Fibroblast of lung (primary cell): ENCODE measurements at places on chromosomes 13 and 19.

DNA sequence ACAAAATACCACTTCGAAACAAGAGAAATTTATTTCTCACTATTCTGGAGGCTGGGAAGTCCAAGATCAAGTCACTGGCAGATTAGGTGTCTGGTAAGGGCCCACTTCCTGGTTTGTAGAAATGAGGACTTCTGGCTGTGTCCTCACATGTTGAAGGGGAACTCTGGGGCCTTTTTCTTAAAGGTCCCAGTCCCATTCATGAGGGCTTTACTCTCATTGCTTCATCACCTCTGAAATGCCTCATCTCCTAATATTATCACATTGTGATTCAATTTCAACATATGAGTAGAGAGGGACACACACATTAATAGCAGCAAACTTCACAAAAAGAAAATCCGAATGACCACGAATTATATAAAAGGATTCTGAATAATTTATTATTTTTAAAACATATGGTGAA, 21.6 kb upstream of the SIGLEC14 start:
- DNase-seq: no peak

DNA sequence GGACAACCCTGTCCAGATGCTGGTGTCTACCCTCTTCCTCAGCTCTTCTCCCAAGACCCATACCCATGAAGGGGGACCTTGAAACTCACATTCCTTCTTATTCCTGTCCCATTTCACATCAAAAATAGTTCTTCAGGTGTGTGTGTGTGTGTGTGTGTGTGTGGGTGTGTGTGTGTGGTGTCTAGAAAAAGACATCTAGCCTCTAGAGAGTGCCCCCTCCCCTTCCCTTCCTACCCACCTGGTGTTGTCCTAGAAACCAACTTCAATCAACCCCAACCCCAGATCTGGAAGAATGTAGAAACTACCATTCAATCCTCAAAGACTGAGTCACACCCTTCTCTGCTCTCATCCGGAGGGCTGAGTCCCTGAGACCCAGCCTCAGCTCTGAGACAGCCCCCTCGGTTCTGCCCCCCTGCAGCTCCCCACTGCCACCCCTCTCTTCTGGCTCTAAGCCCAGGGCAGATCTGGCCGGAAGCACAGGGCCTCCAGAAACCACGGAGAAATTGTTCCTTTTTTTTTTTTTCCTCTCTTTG, 3.5 kb downstream of the KCNN4 start:
- no peak for DNase-seq

DNA sequence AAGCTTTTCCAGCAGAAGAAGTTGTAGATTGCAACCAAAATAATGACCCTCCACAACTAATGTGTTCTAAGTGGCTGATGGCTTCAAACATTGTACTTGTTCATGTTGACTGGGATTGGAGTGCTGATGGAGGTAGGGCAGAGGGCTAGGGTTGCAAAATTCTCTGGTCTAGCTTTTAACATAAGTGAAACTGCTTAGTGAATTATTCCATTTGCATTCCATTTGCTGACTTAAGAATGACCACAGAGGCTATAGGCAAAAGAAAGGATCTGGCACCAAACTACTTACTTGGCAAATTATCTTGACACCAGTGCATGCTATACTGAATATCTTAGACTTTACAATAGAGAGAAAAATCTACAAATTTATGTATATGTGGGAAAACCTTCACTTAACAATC, 287.0 kb downstream of the FGF9 start:
- no peak for DNase-seq

GRCh38 chr19:1366899-1367870, 16.5 kb upstream of the NDUFS7 start:
- no peak for DNase-seq

DNA sequence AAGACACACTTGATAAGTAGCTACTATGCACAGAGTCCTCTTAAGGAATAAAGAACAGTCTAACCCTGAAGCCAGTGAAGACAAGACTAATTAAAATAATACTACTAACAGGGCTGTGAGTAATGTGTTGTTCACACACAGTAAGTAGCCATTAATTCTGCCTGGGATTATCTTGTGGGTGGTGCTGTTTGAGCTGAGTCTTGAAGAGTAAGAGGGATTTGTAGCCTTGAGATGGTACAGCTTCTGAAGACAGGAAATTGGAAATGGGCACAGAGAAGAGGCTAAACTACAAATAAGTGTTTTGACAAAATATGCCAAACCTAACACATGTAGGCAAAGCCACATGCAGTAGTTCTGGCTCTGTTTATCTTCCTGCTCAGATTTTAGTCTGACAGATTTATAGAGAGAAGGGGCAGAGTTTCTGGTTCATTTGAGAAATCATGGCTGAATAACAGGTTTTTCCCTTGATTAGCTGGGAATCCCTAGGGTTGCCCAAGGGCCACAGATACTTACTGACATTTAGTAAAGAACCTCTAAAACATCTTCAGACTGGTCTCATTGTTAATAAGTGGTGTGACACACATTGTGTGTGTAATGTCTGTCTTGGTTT, 38.0 kb downstream of the ITGBL1 start:
- DNase-seq: no peak

- no peak for DNase-seq
These were observed 836 bp downstream of the GIPC1 start for GRCh38 chr19:14494910-14495671.

DNA sequence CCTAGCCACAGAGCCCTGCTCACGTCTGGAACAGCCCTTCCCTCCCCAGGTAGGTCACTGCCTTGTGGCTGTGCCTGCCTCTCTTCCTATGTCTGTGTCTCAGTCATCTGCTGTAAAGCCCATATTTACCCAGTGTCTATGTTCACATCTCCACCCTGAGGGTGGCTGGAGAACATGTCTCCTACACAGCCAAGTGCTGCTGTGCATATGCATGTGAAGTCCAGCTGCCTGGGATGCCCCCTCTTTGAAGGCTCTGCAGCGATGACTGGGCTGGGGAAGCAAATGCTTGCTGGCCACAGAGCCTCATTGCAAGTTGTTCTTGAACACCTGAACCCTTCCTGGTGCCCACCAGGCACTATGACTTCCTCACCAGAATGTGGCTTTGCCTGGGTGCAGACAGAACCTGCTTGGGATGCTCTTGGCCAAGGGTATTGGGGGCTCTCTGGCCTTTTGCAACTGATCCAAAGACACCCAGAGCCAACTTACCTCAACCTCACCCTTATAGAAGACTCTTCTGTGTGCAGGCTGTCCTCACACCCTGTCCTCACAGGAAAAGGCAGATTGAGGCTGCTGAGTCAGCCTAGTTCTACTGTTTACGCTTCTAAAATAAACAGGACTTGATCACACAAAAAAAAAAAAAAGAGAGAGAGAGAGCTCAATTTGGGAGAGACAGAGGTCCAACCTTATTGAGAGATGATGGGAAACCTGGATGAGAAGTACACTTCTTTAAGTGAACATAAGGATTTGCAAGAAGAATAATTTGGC, 26.5 kb downstream of the MRPL57 start:
- DNase-seq: no peak

GRCh38 chr13:50168786-50169185, 153.5 kb downstream of the KCNRG start:
- DNase-seq: no peak
